D721Med (cell line): ENCODE measurements at places on chromosomes 11 and 22.

GRCh38 chr22:27378311-27378800 lies 423.2 kb downstream of the MN1 start:
- no peak for DNase-seq

DNA sequence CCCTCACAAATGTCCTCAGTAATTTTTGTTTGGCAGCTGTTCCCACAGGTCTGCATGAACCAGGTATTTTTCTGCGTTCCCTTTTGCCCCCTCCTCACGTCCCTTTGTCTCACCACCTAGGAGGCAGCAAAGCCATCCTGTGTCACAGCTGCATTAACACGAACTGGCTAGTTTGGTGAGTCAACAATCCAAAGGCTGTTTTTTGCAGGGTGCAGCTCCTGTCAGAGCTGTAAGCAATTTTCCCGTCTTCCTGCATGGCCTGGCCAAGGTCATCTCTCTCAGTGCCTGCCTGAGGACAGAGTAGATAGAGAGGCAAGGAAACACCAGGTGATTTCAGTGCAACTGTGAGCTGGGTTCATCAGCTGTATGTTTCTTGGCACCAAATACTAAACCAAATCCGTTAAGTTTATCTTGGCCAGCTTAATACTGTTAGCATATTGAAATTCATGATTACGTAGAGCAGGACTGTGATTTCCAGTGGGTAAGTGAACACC lies 20.6 kb upstream of the VSIG10L2 start:
- DNase-seq = no peak

GRCh38 chr11:96204721-96205459 lies 138.1 kb downstream of the MAML2 start:
- no peak for DNase-seq

DNA sequence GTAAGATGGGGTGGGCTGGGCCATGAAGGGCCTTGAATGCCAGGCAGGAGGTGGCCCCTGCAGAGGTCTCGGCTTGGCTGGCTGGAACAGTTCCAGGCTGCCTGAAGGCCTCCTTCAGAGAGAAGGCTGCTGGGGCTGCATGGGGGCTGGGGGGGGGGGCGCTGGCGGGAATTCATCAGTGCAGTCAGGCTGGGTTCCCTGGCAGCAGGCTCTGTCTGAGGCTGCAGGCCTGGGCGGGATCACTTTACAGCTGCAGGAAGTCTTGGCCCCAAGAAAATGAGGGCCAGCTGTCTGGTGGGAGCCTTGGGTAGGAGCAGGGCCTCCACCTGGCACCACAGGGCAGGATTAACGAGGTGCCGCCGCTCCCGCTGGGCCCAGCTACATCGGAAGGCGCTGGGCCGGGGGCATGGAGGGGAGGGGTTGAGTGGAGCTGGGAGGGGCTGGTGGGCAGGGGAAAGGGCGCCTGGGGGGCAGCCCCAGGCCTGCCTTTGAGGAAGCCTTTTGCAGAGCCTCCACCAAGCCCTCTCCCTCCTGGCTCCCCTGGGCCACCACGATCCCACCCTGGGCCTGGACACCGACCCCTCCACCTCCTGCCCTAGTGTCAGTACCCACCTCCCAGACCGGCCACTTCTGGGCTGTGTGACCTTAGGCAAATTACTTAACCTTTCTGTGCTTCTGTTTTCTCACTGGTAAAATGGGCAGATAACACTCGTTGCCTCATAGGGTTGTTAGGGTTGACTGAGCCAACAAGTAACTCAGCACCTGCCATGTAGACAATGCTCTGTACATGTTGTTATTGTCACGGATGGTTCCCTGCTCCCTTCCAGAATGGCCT lies 31.0 kb upstream of the HMOX1 start:
- no peak for DNase-seq

DNA sequence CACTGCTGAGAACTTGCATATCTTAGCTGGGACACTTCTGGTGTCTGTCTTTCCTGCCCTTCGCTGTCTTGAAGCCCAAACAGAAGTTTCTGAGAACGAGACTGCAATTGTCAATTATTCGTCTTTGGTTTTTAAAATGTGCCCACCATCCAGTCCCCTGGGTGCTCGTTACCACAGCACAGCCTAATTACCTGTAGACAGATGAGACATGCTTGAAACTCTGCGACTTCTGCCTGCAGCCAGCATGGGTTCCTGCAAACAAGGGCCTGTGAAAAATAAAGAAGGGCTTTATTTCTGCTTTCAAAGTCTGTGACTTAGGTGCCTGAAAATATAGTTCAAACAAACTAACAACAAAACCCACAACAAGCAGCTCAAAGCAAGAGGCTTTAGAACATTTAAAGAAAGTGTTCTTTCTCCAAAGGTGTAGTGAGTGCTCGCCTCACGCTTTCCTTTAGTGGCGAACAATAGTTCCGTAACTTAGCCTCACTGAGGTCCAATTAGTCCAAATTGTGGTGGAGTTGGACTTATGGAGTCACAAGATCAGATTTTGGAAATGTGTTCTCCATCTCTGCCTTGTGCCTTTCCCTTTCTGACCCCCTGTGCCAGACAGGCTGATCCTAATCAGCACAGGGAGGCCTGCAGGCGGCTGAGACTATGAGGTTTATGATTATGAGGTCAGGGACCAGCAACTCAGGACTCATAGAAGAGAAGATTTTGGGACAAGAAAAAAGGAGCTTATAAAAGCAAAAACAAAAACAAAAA lies 20.4 kb upstream of the GRAMD1B start:
- no peak for DNase-seq
